ENCODE measurements at places on chromosomes 7 and 10.
A peak's percentile ranks its signal among the peaks of the same experiment; 100 is the strongest.

DNA sequence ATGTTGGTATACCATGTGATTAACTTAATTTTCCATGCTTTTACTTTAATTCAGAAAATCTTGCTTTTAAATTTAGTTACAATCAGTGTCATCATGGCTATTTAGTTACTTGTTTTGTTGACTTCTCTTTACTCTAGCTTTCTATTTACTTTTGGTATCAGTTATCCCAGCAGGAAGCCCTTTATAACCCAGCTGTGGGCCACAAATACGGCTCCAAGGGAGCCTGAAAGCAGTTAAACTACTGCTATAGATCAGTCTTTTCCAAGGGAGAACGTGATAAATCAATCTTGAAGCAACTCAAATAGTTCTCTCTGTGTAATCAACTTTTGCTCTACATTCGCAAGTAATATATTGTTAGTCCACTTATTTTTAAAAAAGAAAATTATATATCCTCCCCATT lies 287.4 kb downstream of the CACNA2D1 start:
- no peak for DNase-seq

- no peak for DNase-seq
Measured at GRCh38 chr7:12888717-12889116, 201.3 kb downstream of the ARL4A start.

- DNase-seq = no peak
Measured at GRCh38 chr7:584122-584465, 64.4 kb upstream of the PDGFA start.

- no peak for DNase-seq
Measured at GRCh38 chr10:4740471-4740870, 85.5 kb upstream of the AKR1E2 start.

GRCh38 chr7:84277628-84278224 lies 83.1 kb upstream of the SEMA3A start:
- DNase-seq = no peak

- DNase-seq = no peak
Measured at GRCh38 chr7:80230327-80230726, 95.7 kb downstream of the GNAI1 start.

- peak; percentile 98 for DNase-seq
Measured at GRCh38 chr10:70146489-70147258, at the start of gene TYSND1. Gene TYSND1, minus strand, starts transcription at chr10:70146700. Its CDS starts 114 bp downstream, at chr10:70146586.

GRCh38 chr10:27618036-27618615 lies 114.0 kb downstream of the RAB18 start:
- no peak for DNase-seq

DNA sequence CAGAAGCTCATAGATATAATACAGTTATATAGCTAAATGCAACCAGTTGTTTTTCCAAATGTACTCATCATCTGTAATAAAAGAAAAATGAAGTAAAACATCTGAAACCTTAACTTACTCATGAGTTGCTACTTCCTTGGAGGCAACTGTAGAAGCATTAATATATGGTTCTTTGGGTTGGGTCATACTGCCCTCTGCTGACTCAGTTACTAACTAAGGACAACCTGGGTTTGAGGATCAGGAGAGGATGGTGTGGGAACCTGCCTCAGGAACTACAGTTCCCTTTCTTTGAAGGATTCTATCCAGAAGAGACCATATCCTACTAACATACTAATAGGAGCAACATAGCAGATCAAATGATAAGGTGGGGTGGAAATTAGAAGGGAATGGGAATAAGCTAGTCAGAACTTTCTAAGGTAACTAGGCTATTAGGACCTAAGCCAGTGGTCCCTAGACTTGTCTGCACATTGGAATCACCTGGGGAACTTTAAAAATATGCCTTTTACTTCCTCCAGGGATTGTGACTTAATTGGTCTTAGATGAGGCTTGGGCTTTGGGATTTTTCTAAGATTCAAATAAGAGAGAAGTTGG lies 20.7 kb downstream of the COX15 start:
- DNase-seq = peak; percentile 14

DNA sequence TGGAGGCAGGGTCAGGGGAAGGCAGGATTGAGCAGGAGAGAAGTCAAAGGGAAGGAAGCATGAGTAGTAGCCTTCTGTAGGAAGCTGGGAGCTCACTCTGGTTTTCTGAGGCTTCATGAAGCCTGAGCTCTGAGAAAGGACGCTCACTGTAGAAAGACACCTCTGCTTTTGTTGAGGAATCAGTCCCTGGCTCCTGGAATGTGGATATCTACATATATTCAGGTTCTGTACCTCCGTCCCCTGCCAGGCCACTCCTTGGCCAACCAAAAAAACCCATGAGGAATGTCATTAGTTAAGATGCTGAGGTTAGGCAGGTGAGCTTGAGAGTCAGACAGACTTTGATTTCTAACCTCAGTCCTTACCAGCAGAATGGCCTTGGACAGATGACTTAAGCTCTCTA lies 283.5 kb upstream of the HABP2 start:
- no peak for DNase-seq

DNA sequence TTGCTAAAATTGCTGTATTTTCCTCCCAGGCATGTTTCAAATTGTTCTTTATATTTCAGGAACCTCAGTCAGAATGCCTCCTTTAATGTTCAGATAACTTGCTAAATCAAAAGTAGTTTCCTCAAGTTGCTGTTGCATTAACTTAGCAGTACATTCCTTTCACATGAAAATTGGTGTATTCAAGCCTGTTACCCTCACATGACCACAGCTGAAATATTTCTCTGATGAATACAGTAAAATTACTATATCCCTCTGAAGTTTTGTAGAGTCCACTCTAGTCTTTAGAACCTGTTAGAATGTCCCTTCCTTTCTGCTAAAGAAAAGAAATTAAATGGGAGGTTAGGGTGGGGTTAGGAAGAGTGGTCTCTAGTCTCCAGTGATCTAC lies 24.5 kb upstream of the C1GALT1 start:
- no peak for DNase-seq

- no peak for DNase-seq
Measured at GRCh38 chr10:94108200-94108599, 114.5 kb downstream of the PLCE1 start.

- DNase-seq = no peak
Measured at GRCh38 chr7:45716380-45717203, 142.4 kb downstream of the ADCY1 start.
